ENCODE measurements at places on chromosomes 7 and 10.

DNA sequence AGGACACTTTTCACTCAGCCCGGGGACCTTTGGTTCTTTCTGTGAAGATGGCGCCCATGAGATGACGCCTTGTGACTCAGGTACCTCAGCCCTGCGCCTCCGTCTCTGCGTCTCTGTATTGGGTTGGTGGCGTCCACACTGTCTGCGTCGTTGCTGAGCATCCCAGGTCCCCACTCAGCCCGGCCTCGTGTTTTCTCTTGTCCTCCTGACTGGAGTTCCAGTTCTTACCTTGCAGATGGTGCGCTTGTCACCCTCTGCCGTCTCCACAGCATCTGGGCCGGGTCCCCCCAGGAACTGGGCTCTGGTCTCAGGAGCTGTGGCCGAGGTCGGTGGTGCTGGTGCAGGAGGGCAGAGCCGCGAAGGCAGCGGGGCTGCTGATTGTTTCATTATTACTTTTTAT is 150.4 kb downstream of the WDR37 start:
- no peak for DNase-seq

GRCh38 chr7:154474903-154475520 is 422.8 kb downstream of the DPP6 start:
- no peak for DNase-seq

GRCh38 chr10:31694126-31694685 is 234.4 kb downstream of the ARHGAP12 start:
- no peak for DNase-seq

DNA sequence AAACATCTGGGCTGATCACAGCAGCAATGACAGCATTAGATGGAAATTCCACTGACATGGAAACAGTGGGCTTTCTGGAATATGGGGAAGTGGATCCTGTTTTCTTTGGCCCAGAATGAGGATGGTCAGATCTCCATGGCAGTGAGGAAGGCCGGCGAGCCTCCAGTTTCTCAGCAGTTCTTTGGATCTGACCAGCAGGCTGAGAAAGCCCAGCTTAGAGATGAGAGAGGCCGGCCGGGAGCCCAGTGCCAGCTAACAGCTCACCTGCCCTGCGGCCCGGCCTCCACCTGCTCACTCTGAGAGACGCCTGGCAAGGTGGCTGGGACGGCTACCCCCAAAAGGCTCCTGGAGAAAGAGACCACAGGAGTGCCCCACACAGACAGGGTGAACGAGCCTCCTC is 24.2 kb downstream of the GPER1 start:
- no peak for DNase-seq

- DNase-seq = no peak
Observed at GRCh38 chr10:51425431-51425830, 274.0 kb downstream of the CSTF2T start.

DNA sequence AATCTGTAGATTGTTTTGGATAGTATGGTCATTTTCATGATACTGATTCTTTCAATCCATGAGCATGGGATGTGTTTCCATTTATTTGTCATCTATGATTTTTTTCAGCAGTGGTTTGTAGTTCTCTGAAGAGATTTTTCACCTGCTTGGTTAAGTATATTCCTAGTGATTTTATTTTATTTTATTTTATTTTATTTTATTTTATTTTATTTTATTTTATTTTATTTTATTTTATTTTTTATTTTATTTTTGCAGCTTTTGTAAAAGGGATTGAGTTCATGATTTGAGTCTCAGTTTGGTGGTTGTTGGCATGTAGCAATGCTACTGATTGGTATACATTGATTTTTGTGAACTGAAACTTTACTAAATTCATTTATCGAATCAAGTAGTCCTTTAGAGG is 404.2 kb downstream of the SDK1 start:
- DNase-seq = no peak

DNA sequence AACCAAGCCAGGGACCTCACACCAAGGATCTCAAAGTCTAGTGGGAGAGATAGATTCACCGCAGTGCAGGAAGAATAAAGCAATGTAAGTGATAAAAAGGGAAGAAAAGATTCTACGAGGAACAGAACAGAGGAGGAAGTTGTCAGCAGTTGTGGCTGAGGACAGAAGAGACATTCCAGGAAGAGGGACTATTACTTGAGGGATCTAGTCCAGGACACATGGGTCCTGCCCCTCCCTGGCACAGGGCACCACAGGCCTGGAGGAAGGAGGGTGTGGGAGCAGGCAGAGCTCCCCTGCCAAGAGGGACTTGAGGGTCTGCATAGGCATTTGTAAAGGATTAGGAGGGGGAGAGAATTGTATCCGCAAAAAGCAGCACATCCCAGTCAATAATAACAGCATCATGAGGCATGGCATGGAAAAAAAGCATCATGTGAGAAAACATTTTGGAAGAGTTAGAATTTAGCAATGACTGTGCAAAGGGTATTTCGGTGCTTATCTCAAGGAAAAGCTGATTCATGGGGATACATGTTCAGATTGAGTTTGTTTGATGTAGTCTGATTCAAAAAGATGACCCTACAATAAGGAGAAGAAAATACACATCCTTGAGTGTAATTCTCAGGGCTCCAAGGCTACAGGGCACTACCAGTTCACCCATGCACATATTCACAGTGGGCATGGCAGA is 12.7 kb downstream of the C10orf71 start:
- DNase-seq = no peak

DNA sequence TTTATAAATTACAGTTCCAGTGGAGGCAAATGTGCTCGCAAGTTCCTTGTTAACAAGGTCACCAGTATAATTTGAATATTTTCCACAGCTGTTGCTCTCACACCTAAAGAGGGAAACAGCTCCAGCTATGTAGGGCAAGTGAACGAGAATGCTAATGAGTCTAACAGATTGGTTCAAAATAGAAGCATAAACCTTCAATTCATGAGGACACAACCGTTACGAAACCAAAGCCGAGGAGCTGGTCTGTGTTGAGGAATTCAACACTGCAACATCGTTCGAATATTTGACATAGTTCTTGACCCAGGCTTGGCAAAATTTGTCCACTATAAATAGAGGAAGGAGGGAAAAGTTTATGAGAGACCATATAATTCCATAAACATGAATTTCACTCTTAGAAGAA is 161.3 kb downstream of the KLF6 start:
- no peak for DNase-seq

- DNase-seq = no peak
Observed at GRCh38 chr10:102813734-102814452, 23.3 kb downstream of the CYP17A1 start.

GRCh38 chr7:98240961-98241673 is 10.9 kb downstream of the TECPR1 start:
- no peak for DNase-seq

DNA sequence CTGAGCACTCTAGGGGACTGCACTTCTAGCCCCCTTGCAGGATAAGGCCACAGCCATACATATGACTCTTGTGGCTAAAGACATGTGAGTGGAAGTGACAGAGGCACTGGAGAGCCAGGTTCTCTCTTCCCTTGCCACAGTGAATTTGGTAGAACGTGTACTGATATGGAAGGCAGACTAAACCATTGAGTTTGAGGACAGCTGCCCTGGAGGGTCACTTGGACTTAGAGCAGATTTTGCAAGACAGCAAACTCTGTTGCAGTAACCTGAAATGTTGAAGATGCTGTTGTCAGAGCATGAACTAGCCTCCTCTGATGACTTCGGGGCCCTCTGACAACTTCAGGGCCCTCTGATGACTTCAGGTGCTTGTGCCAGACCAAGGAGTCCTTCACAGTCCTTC is 85.9 kb downstream of the ELMO1 start:
- DNase-seq = no peak

- no peak for DNase-seq
Observed at GRCh38 chr10:90318659-90319058, 539.2 kb downstream of the HTR7 start.

Measured in activated T-cell treated with anti-CD3 and anti-CD28 coated beads for 48 hours (primary cell).